ENCODE measurements at places on chromosomes 3 and 15.
A peak's percentile ranks its signal among the peaks of the same experiment; 100 is the strongest.

- DNase-seq: no peak
These were observed 2.5 kb downstream of the TMEM266 start for GRCh38 chr15:76062286-76062685.

DNA sequence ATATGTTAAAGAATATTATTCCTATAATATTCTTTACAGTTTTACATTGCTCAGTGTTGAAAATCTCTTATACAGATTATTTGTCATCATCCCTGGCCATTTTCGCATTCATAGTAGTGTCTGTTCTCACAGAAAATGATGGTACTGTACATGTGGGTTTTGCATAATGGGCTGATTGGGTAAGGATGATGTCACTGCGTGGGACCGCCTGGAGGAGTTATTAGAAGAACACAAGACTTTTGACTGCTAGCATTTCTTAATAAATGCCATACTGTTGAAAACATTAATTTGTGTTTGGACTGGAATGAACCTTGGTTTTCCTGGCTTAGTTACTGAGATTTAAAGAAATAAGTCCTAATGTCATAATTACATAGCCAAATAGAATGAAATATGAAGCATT, 20.3 kb downstream of the LRCH3 start:
- DNase-seq: no peak

- no peak for DNase-seq
These were observed 1092.3 kb downstream of the TUSC7 start for GRCh38 chr3:117801912-117802239.

DNA sequence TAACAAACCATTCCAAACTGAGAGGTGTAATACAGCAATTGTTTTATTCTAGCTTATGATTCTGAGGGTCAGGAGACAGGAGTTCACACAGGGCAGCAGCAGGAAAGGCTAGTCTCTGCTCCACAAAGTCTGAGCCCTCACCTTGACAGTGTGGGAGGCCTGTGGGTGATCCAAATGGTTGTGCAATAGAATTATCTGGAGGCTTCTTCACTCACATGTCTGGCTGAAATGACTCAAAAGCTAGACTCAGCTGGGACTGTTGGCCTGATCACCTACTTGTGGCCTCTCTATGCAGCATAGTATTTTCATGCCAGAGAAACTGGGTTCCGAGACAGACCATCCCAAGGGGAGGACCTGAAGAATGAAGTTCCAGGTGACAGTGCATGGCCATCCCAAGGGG, 233.9 kb upstream of the UBE2E2 start:
- DNase-seq: no peak

GRCh38 chr3:118543832-118544231, 490.8 kb downstream of the IGSF11 start:
- no peak for DNase-seq

- no peak for DNase-seq
These were observed at the start of gene ONECUT1 for GRCh38 chr15:52790169-52790708. Gene ONECUT1 (minus strand): TSS chr15:52790336. CDS start chr15:52789884, 452 bp downstream.

GRCh38 chr3:186920301-186920700, 10.0 kb upstream of the ST6GAL1 start:
- DNase-seq: no peak

- DNase-seq: no peak
These were observed 2.5 kb upstream of the MECOM start for GRCh38 chr3:169666076-169666375.

DNA sequence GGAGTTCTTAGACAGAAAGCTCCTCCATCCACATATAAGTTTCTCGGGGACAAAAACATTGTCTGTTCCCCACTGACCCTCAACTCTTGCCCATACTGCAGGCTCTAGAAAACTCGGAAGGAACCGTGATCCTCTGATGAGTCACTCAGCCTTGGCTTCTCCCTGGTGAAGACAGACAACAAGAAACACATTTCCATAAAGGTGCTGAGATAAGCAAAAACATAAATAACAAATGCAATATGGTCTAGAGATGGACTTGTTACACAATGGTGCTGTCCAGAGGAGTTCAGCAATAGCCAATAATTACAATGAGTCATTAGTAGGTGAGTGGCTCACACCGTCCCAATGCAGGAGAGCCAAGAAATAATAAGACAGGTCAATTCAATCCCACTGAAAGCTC, 43.7 kb downstream of the MAGI1 start:
- DNase-seq: no peak

DNA sequence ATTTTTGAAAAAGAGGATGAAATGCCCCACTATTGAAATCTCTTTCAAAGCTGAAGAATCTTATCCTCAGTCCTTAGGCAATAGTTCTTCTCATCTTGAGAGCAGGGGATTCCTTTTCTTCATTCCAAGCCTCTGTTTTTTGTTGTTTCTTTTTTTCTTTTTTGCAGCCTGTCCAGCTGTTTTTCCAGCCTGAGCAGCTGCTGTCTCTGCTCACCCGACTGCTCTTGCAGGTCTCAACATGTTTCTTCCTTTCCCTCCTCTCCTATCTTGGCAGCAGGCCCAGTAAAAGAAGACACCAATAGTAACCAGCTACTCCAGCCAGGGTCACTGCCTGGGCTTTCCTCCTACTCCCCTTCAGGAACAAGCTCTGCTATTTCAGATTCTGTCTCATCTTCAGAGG, 23.8 kb downstream of the MEX3B start:
- DNase-seq: no peak

DNA sequence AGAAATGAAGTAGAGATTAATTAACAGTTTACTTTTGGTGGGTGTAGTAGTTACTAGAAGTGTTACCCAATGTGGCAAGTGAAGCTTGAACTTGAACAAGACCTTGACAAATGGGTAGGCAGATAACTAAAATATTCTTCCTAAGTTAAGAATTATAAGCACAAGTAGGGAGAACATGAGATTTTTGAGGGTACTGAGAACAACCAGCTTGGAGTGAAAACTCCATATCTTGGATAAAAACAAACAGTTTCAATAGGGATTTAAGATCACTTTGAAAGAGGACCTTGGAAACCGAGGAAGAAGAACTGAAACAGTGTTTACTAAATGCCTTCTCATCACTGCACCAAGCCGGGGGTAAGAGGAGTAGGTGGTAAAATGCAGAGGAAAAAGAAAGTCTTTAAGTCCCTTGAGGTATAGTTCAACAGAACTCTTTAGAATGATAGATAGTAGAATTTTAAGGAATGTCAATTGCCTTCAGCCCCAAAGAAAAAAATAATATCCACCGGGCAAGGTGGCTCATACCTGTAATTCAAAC, 496.7 kb downstream of the NAALADL2 start:
- no peak for DNase-seq

DNA sequence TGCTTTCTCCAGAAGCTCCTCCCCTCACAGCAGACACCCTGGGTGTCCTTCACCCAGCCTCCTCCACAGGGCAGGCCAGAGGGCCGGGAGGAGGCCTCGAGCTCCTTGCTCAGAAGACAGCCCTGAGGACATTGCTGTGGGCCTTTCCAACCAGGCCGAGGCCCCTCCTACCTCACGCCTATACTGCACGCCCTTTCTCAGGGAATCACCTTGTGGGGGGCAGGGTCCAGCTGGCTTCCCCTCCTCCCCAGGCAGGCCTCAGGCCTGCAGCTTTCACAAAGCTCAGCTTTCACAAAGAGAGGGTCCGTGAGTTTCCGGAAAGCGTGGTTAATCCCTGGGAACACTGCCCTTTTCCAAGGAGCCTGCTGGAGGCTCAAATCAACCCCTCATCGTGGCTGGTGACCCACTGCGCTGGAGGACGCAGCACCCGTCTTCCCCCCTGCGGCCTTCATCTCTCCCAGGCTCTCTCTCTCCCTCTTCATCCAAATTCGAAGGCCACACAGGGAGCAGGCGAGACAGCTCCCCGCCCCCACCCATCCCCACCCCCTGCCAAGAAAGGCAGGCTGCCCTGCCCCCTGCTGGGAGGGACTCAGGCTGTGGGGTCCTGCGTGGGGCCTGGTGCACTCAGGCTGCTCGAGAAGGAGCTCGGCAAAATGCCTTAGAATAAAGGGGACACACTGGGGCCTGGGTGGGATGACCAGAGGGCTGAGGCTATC, 79.4 kb downstream of the OCA2 start:
- no peak for DNase-seq

- DNase-seq: no peak
These were observed 404.1 kb upstream of the ATP11B start for GRCh38 chr3:182389071-182389815.

- no peak for DNase-seq
These were observed 28.1 kb upstream of the CD200R1L start for GRCh38 chr3:112874725-112875124.

- no peak for DNase-seq
These were observed 257.7 kb downstream of the RBMS3 start for GRCh38 chr3:29538610-29538958.

DNA sequence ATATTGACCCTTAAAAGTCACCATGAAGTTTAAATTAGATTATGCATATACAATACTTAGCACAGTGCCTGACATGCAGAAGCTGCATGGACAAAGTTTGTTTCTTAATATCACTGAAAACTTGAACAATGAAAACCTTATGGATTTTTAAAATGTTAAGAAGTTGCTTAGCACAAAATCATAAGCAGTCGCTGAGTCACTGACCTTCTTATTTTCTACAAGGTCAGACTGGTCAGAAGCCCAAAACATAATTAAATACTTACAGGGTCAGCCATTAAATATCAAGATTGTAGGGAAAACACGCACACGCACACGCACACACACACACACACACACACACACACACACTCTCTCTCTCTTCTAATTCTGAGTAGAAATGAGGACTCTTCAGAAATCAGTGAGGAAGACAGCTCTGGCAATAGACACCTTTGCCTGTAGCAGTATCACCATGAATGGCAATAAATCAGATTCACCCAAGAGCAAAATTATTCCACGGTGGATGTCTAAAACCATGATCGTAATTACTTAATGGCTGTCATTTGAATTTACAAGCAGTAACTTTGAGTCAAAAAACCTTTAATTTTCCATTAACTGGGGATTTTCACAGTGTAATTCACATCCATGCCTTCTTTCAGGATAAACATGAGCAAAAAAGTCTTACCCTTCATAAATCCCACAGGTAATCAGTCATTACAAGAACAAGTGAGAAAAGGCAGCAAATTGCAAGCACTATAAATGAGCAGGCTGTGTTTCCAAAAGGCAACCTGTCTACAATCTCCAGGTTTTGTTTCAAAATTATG, 147.5 kb downstream of the OSBPL10 start:
- no peak for DNase-seq

DNA sequence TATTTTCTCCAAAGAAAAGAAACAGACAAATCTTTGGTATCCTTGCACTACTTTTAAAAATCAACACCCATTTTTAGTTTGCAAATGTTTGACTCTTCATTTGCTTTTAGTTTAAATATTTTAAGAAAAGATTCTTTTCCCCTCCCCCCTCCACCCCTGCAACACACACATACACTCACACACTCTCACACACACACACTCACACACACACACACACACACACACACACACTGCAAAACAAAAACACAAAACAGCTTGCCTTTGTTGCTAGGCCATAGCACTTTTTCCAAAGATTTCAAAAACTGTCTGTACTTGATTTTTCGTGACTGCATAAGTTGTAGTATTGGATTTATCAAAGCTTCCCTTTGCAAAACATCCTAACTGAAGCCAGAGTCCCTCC, 26.9 kb downstream of the ROBO2 start:
- DNase-seq: no peak

DNA sequence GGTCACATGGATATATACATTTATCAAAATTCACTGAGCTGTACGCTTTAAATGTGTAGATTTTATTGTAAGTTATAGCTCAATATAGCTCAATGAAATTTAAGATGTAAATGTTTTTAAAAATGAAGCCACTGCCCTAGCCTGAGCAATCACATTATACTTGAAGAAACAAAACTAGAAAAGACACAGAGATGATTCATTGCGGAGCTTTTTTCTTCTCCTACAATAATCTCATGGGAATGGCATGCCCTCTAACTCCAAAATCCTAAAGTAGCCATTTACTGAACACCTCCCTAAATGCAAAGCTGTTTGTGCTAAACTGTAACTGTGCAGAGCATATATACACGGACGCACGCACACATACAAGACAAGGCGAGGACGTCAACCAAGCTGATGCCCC, 84.2 kb downstream of the MYO9A start:
- no peak for DNase-seq

DNA sequence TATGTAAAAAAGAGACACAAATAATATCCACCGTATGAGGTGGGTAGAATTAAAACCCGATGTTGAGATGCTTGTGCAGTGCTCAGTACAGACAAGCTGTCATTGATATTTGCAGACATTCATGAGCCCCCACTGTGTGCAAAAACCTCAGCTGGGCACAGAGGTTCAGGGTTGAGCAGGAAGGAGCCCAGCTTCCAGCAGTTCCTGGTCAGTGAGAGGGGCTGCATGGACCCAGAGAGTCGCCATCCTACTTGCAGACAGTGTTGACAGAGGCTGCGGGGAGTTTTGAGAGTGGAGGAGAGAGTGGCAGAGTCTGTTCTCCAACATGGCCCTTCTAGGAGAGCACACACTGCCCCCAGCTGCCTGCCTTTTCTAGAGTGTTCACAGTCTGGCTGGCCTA, 6.1 kb upstream of the LTF start:
- DNase-seq: no peak

- no peak for DNase-seq
These were observed 5.4 kb downstream of the CYFIP1 start for GRCh38 chr15:22974745-22975144.

DNA sequence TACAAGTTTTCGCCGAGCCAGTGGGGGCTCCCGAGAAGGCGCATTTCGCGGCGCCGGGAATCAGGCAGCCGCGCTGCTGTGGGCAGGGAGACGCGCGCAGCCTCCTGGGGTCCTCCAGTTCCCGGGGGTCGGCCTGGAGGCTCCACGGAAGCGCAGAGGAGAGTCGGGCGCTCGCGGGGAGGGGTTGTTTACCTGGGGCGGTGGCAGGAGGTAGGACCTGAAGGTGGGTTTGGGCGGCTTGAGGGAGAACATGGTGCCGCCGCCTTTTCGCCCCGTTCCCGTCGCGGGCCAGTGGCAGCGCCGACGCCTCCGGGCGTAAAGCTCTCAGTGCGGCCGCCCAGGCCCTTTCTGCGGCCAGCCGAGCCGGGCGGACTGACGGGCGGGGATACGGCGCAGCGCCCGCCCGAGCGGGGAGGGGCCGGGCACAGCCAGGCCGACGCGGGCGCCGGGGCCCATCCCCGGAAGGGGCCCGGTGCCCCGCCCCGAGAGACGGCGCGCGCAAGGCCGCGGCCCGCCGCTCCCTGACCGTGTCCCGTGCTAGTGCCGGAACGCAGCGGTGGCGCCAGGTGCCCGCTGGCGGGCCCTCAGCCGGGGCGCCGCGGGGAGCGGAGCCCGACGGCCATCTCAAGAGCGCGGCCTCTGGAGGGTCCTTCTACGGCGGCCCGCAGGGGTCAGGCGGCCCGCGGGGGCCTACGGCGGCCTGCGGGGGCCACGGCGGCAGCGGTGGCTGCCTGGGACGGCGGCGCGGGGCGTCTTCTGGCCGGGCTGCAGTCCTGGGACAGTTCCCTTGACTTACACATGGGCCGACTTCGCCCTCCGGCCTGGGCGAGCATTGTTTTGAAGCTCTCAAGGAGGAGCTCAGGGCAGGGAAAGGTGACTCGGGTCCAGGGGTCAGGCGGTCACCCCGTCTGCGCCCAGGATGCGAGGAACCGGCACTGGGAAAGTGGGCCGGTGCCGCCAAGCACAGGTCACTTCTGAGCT, at the start of gene MTMR10:
TSS of gene MTMR10 (minus strand) at position 374 of the 981 bp plus-strand sequence. CDS start at position 252, 122 bp downstream.
- peak; percentile 59 for DNase-seq

- DNase-seq: no peak
These were observed 46.1 kb downstream of the AMOTL2 start for GRCh38 chr3:134328147-134328591.

GRCh38 chr3:194967151-194968117, 281.8 kb downstream of the FAM43A start:
- no peak for DNase-seq

All from activated CD8-positive, alpha-beta memory T cell treated with anti-CD3 and anti-CD28 coated beads for 1 hour (primary cell).